ACHN (cell line): ENCODE measurements at places on chromosomes 4 and X.
A peak's percentile ranks its signal among the peaks of the same experiment; 100 is the strongest.

DNA sequence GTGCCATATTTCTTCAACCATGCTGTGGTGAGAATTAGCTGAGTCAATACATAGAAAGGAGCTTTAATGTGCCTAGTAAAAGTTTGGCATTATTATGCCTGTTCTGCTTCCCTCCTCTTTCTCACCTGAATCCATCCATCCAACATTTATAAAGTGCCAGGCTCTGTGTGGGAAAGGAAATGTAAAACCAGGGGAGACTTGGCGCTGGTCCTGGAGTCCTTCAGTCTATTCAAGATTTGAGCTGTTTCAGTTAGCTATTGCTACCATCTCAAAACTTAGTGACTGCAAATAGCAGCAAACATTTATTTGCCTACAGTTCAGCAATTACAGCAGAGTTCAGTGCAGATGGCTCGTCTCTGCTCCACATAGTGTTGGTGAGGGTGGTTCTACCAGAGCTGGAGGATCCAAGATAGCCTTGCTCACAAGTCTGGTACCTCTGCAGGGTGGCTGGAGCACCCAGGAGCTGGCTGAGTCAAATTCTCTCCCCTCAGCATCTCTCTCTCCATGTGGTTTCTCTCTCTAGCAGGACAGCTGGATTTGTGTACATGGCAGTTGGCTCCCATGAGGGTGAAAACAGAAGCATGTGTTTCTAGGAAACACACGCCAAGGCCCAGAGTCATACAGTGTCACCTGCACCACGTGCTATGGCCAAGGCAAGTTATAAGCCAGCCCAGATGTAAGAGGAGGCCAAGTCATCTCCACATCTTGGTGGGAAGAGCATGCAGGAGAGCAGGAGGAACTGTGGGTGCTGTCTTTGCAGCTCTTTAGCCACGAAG, 77.3 kb downstream of the FHDC1 start:
- DNase-seq: no peak

GRCh38 chr4:77044461-77045150, 31.2 kb downstream of the CCNI start:
- DNase-seq: peak; percentile 36

DNA sequence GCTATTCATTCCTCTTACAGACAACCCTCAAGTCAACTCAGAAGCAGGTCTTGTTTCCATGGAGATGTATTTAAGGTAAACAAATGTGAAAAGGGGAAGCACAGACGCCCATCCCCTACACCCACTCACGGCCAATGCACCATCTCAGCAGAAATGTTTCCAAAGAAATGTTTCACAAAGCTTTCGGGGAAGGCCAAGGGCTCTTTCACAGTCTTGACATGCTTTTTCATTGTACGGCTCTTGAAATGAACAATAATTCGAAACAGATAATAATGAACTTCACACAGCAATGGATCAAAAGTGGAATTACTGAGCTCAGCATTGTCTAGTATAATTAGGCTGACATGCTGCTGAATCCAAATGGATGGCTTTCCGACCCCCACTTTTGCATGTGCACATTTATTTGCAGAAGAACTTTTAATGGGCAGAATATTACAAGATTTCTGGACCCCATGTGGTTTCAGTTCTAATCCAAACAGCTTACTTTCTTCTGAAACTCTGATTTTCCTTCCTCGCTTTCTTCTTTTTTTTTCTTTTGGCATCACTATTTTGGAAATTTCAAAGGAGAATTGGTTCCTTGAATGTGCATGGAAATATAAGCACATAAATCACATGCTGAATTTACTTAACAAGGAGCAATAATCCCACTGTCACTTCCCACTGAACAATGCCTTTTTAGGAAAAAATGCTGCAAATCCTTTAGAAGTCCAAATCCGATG, 160.9 kb downstream of the SMIM20 start:
- DNase-seq: no peak

GRCh38 chr4:4271912-4272311, 18.0 kb downstream of the LYAR start:
- DNase-seq: peak; percentile 3
